GM04504 (cell line): ENCODE measurements at places on chromosomes 1 and 21.

DNA sequence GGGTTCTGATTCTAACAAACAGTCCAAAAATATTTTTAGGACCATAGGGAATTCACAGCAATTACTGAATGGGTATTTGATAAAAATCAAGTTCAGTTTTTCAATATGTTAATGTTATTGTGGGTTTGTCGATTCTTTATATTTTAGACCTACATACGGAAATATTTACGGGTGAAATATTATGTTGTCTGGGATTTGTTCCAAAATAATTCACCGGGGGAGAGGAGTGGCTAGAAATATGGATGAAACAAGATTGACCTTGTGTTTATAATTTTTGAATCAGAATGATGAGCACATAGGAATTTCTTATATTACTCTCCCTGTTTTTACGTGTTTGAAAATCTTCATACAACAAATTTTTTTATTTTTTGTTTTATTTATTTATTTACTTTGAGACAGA lies 56.7 kb upstream of the USP1 start:
- DNase-seq = no peak

DNA sequence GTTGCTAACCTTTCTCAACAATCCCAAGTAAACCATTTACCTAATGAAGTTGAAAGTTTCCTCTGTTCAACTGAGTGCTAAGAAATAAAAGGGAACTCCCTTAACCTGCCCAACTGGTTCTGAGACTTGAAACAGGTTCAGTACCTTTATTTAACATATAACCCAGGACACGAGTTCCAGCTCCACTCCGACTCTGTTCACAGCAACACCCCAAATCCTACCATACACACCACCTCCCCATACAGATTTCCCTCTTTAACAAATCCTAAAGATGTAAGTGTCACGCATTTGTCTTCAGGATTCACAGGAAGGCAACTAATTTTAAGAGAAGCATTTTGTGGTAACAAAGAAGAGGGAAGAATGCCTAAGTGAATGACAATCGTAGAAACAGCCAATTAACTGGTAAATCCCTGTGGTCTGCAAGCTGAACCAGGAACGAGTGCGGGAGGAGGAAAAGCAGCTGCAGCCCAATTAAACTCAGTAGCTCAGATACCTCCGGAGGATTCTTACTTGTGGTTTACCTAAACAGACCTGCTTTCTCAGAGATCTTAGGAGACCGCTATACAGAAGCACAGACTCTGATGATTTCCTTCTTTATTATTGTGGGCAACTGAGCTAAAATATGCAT lies 134.5 kb upstream of the MAGI3 start:
- no peak for DNase-seq

DNA sequence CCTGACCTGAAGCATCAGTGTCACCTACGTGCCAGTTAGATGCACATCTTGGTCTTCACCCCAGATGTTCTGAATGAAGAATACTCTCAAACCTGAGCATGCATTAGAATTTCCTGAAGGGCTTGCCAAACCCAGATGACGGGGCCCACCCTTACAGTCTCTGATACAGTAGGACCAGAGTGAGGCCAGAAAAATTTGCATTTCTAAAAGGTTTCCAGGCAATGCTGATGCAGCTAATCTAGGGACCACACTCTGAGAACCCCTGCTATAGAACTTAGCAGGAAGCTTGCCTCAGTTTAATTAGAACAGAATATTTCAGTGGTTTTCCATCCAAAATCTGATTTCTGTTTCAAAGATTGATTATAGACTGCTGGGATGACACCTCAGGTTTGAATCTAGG lies 9.9 kb upstream of the CTBS start:
- DNase-seq = no peak

DNA sequence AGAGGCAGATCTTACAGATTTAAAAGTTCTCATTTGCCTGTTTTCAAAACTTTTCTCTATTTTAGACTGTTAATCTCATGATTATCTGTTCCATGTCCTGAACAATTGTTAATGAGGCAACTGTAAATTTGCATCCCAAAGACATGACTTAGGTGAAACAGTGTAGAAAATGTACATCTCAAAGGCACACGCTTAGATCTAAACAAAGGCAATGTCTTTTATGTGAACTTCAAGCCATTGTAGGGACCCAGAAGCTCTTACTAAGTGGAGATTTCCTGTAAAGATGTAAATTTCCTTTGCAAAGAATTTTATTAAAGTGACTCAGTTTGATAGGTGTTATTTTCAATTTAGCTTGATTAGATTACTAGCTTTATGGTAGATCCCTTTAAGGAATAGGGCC lies 125.2 kb upstream of the F3 start:
- DNase-seq = no peak

- DNase-seq = no peak
Observed at GRCh38 chr1:205531191-205532025, 26.9 kb downstream of the CDK18 start.

DNA sequence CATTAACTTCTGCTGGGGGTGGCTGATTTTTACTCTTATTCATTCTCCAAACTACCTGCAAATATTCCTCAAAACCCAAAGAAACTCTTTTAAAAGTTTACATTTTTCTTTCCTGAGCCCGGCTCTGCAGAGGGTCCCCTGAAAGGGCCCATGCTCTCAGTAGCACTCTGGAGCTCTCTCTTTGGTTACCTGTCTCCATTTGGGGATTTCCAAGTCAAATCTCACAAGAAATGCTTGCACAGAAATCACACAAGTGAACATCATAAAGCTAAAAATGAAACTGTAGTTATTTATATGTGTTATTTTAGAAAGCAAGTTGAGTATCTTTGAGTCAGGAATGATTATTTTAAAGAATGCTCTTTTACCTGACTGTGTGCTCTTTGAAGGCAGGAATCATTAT lies 174.5 kb upstream of the PLXNA2 start:
- no peak for DNase-seq

DNA sequence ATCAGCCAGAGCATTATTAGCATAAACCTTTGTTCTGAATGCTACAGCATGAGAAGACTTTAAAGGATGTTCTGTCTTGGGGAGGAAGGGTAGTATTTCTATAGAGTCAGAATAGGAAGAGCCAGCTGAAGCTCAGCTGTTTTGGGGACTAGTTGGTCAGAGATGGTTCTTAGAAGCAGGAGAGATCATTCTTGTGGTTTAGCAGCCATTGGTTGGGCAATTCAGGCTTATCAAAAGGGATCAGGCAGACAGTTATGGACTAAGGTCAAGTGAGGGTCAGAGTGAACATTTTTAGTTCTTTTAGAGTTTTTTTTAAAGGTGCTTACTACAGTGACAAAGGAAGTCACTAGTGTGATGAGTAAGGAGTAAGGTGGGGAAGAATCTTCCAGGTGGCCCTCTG lies 245.5 kb downstream of the RPS6KC1 start:
- no peak for DNase-seq

DNA sequence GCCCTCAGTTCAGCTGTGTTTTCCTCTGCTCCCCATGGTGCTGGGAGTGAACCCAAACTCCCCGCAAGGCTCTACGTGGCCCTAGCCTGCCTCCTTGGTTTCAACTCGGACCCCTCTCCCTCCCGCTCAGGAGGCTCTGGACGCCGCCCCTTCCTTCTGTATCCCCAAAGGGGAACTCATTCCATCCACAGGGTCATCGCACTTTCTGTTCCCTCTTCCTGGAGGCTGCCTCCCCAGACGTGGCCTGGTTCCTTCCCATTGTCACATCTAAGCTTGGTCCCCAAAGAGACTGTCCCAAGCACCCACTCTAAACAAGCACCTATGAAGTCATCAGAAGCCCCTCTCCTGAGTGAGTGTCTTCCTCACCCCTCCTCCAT lies 10.9 kb downstream of the KCNAB2 start:
- DNase-seq = no peak

DNA sequence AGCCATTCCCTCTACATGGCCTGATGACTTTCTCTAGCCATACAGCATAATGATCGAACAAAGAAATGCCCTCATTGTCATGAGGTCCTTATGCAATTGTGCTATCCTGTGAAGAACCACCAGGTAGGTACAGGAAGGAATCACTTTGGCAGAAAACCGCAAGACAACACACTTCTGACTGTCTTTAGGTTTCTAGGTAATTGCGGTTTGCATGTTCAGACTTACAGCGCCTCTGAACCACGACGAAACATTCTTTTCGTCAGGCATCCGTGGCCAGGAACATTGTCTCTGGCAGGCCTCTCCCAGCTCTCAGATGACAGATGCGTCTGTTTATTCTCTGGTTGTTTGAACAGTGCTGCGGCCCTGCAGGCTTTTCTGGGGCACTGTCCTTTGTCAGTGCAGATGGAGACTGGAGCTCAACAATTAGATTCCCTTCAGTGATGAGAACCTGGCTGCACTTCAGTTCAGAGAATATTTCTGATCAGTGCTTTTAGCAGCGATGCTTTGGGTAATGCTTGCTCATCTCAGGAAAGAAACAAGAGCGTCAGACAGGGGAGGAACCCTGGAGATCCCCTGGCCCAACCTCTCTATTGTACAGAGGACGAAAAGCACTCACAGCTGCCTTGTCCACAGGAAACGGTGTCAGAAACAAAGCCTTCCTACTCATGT lies 63.4 kb downstream of the B3GALT5 start:
- no peak for DNase-seq

DNA sequence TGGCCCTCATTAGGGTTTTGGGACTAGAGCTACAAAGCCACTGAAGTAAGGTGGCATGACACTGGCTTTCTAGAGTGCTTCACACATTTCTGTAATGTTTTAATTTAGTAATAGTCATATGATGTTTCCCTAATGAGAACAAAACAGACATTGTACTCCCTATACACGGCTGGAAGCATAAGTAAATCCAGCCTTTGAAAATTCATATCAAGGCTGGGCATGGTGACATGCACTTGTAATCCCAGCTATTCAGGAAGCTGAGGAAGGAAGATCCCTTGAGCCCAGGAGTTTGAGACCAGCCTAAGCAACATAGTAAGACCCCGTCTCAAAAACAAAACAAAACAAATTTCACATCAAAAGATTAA lies 7.4 kb downstream of the USP48 start:
- no peak for DNase-seq

DNA sequence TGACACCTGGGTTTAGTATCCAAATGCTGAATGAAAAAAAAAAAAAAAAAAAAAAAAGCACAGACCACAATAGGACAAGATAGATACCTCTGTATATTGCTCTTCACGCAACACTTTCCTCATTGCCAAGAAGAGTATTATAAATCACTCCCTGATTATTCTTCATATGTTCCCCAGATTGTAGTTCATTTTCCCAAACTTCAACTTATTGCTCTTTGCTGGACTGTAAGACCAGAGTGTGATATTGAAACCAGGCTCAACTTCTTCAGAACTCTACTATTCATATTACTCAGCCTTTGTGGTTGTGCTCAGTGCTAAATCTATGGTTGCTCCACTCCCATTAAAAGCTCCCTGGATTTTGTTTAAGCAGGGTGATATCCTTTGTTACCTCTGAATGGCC lies 180.4 kb downstream of the NTMT2 start:
- DNase-seq = peak; percentile 22

GRCh38 chr1:64631346-64632034 lies 113.4 kb upstream of the RAVER2 start:
- DNase-seq = no peak

GRCh38 chr1:154431586-154432373 lies 26.6 kb downstream of the IL6R start:
- DNase-seq = peak; percentile 97

- no peak for DNase-seq
Observed at GRCh38 chr21:40719615-40720014, 127.3 kb downstream of the DSCAM start.

DNA sequence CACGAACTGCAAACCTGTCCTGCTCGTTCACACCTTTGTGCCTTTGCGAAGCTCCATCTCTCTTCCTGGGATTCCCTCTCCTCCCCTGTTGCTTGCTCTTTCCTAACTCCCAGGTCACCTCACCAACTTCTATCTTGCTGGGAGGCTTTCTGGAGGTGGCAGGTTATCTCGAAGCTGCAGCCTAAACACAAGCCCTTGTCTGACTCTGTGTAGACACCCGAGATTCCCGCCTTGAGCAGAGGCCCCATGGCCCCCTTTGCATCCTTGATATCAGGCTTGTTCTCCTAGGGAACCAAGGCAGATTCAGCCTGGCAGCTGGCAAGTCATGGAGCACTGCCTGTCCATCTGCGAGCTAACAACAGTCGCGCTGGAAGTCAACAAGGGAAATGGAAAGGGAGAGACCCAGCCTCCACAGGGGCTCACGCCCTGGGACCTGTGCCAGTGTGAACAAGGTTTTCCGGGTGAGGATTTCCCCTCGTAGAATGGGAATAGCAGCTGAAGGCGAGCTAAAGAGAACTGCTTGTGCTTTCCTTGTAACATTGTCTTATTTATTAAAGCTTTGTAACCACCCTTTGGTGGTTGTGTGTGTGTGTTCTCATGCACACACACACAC lies 109.5 kb upstream of the JUN start:
- DNase-seq = no peak

DNA sequence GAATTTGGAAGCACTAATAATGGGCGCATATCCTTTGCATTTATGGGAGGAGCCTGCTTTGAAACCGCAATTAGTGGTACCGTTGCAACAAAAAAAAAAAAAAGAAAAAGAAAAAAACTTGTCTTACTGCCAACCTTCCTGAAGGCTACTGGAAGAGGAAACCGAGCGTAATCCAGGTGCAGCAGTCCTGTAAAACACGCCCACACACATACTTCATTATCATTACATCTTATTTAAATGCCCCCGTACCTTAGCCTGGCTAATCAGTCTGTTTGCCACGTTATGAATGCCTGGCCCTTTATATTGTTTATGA lies 686 bp upstream of the ZNF281 start:
- DNase-seq = no peak

GRCh38 chr1:76075188-76075489 lies 593 bp downstream of the ST6GALNAC3 start:
- DNase-seq = no peak

DNA sequence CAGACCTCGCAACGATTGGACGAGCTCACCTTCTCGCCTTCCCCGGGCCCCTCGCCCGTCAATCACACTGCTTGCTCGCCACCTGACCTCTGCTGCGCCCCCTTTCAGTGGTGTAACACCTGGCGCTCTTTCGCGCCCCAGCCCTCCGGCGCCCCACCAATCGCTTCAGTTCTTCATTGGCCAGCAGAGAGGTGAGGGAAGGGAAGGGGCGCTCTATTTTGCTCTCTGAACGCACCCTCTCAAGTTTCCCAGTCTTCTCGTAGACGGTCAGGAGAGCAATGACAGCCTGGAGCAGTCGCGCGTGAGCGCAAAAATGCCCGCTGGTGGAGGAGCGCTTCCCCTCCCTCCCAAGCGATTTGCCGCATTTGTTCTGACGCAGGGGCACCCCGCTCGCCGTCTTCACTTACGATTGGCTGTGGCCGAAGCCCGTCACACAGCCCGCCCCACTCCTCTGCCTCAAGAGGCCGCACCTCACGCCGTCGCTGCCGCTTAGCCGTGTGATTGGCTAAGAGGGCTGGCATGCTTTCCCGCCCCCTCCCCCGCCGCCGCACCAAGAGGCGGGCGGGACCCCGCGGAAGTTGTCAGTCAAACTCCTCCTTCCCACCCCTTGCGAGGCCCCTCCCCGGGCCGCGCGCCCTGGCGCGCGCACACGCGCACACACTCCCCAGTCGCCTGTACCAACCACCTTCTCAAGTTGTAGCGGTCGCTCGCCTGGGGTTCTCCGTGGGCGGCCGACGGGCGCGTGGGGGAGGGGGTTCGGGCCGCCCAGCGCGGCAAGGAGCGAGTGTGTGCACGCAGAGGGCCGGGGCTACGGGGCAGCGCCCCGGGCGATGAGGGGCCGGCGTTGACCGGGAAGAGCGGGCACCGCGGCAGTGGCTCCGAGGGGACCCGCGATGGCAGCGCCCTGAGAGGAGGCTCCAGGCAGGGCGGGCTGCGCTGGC lies at the start of gene PPP2R5A:
Gene PPP2R5A, plus strand, starts transcription at position 667 of the 941 bp plus-strand sequence. CDS start 701 bp downstream, outside the sequence.
- DNase-seq = peak; percentile 98
